ENCODE measurements at places on chromosomes 12 and 14. TPM values are rescaled to one million over a fixed set of nuclear protein-coding genes. Genes with fewer than 3 reads are reported as not detected.

DNA sequence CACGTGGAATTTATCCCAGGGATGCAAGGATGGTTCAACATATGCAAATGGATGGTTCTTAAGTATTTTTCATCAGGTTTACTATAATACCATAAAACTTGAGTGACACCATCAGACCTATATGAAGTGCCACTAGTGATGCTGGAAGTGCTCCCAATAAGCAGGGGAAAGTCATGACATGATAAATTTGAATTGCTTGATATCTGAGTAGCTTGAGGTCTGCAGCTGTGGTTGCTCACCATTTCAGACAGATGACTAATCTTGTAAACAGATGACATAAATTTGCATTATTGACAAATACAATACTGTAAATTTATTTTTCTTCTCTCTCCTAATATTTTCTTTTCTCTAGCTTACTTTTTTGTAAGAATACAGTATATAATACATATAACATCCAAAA lies 13.7 kb upstream of the PRPF39 start:
- H3K27ac ChIP-seq = no peak overlapping the region
- no peaks in the 10 kb centered on the region for H3K4me1 ChIP-seq
- DNase-seq = no peak
- no peaks in the 10 kb centered on the region for H3K27me3 ChIP-seq
- no peaks in the 10 kb centered on the region for H3K36me3 ChIP-seq

The MYO1A gene
- 5.4 TPM for polyA plus RNA-seq

DNA sequence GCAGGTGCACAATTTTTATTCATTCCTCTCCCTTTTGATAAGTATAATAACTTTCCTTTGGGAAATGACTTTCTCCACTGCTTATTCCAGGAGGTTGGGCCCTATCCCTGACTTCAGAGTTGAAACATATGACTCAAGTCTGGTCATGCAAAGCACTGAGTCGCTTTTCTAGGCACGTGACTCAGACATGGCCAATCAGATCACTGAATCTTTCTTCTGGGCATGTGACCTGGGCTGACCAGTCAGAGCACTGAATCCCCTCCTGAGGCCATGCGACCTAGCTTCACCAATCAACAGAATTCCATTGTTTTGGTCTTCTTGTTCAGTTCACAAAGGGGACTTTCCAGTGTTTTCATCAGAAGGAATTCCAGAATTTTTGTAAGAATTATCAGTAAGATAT lies 377.1 kb upstream of the KITLG start:
- H3K4me3 ChIP-seq = no peak overlapping the region
- H3K4me1 ChIP-seq = no peaks in the 10 kb centered on the region
- H3K36me3 ChIP-seq = no peaks in the 10 kb centered on the region
- H3K27ac ChIP-seq = no peak overlapping the region
- DNase-seq = peak; percentile 62
- H3K27me3 ChIP-seq = no peaks in the 10 kb centered on the region

DNA sequence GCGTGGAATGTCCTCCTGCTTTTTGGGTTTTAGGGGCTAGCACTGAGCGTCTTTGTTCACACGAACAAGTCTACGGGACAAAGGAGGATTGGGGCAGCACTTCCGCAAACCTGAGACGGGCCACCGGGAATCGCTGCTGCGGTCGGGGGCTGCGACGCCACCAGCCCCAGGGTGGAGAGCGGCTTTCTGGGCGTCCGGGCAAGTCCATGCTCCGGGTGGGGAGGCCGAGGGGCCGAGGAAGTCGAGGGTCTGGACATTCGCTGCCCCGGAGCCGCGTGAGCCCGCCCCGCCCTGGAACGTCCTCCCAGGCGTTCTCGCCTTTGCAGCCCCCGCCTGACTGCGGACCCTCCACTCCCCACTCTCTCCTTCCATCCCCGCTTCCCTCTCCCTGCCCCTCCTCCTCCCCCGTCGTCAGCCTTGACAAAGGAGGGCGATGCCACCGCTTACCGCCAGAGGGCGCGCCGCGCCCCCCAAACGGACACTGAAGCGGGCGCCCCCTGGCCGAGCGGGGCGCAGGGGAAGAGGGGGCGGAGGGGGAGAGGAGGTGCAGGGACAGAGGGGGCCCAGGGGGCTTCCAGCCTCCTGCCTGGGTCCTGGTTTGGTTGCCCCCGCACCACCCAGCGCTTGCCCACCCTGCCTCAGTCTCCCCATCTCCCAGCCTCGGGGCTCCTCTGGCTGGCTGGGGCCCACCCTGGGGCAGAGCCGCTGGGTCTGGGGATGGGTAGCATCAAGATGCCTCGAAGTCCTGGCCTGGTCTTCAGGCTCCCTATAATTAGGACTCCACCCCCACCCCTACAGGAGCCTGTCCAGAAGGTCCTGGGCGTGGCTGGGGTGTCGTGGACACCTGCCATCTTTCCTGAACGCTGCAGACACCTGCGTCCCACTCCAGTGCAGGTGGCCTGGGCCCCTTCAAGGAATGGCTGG lies 39.1 kb upstream of the INF2 start:
- H3K27ac ChIP-seq = no peak overlapping the region
- no peaks in the 10 kb centered on the region for H3K27me3 ChIP-seq

The TCL1A gene
- 13.7 TPM for polyA plus RNA-seq

- no peak overlapping the region for H3K27ac ChIP-seq
- peak; percentile 49 for DNase-seq
- H3K4me1 ChIP-seq = no peaks in the 10 kb centered on the region
These were observed 79.7 kb downstream of the SPTB start for GRCh38 chr14:64800000-64800399.
